ENCODE measurements at places on chromosomes 6 and 20. TPM values are rescaled to one million over a fixed set of nuclear protein-coding genes. Genes with fewer than 3 reads are reported as not detected.
A peak's percentile ranks its signal among the peaks of the same experiment; 100 is the strongest.

DNA sequence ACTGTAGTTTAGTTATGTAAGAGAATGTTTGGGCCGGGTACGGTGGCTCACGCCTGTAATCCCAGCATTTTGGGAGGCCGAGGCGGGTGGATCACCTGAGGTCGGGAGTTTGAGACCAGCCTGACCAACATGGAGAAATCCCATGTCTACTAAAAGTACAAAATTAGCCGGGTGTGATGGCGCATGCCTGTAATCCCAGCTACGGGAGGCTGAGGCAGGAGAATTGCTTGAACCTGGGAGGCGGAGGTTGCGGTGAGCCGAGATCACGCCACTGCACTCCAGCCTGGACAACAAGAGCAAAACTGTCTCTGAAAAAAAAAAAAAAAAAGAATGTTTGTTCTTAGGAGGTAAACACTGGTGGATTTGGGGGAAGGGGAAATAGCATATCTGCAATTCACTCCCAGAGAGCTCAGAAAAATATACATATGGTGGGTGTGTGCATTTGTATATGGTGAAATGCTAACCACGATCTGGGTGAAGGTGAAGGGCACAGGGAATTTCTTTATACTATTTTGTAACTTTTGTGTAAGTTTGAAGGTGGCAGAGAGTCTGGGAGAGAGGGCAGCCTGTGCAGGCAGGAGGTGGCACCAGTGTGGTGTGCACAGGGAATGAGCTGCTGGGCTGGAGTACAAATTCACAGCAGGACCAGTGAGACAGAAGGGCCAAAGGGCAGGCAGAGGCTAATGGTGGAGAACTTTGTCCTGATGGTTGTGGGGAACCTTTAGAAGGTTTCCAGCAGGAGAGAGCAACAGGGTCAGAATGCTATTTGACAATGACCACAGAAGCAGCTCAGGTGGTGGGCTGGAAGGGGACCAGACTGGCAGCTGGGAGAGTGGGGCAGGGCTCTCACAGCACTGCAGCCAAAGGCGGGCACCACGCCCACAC lies 42.4 kb downstream of the SSR1 start:
- no peak for DNase-seq

- DNase-seq = peak; percentile 44
Observed at GRCh38 chr6:129251669-129252376, 368.9 kb downstream of the LAMA2 start.

- no peak for DNase-seq
Observed at GRCh38 chr20:9053108-9053507, 15.8 kb upstream of the PLCB4 start.

DNA sequence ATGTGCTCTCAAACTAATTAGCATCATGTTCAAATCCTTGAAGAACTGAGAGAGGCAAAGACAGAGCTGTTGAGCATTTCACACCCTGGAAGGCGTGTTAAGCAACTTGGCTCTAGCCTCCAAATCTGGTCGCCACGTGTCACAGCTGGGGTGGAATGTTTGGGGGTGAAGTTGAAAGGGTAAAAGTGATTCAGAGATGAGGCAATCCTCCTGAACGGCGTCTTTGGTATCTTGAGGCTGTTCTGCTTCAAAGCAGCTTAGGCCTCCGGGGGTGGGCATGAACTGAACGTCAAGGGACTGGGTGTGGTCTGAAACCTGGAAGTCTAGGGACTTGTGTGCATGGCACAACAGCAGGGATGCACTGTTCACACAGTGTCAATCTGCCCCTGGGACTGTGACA lies 62.3 kb downstream of the TRAM2 start:
- DNase-seq = no peak

GRCh38 chr20:44008806-44009678 lies 94.4 kb downstream of the TOX2 start:
- no peak for DNase-seq

GRCh38 chr6:68114463-68115047 lies 520.5 kb upstream of the ADGRB3 start:
- DNase-seq = no peak

DNA sequence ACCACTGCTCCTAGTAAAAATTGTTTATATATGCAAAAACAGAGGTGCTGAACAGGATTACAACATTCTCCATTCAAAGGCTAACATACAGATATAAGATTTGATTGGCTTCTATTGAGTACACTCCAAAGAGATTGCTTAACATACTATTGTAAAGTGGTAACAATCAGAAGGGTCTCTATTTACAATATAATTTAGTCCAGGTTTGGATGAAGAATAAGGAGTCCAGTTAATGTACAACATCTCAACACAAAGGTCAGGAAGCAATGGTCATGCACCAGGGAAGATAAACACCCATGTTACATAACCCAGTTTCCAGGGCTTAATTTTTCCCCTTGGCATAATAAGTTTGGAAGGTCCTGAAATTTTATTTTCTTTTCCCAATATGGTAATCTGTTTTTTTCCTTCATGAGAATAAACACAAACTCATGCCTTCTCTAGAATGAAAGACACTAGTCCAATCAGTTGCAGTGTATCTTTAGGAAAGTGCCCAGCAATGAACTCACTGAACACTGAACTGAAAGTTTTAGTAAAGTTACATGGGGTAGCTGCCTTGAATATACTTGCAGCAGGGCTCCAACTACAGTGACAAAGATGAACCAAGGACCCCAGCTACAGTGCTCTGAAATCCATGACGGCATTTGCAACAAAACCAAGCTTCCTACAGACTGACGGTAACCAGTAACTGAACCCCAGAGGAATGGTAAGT lies 255.3 kb upstream of the GJE1 start:
- DNase-seq = no peak

- no peak for DNase-seq
Observed at GRCh38 chr6:152100183-152100618, 292.7 kb downstream of the ESR1 start.

GRCh38 chr6:159959976-159960384 lies 8.9 kb upstream of the IGF2R start:
- no peak for DNase-seq

- DNase-seq = no peak
Observed at GRCh38 chr20:15792855-15793254, 780.4 kb downstream of the KIF16B start.

DNA sequence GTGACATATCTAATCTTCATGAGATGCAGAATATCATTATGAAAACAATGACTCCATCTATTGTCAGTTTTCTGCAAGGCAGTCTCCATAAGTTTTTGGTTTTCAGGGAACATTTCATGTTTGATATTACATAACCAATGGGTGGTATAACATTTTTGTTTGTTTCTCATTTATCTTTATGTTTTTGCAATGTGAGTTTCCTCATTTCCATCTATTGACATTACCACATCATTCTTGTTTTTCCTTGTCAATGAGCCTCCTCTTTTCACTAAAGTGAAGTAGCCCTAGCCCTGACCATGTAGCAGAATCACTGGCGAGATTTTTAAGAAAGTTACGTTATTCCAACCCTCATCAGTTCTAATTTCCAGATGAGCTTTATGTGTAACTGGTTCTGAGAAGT lies 4.4 kb downstream of the EFHC1 start:
- DNase-seq = no peak

DNA sequence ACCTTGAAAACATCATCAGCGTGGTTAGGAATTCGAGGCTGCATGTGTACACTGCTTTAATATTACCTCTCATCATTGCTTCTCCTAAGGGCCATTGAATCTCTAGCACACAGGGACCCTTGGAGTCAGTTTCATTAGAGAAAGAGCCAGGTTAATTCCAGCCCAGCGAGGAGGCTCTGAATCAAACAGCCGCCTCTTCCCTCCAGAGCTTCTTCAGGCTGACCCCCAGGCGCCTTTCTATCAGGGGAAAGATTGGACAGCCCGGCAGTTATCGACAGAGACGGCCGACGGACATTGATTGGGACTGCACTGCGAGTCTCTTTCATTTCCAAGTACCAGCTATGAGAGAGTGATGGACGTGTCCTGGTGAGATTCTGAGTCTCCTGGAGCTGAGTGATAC lies 159.2 kb downstream of the ANKRD60 start:
- DNase-seq = no peak

- no peak for DNase-seq
Observed at GRCh38 chr6:51927450-51927849, 160.0 kb downstream of the PKHD1 start.

- DNase-seq = no peak
Observed at GRCh38 chr6:6812427-6812826, 223.9 kb downstream of the LY86 start.

- DNase-seq = no peak
Observed at GRCh38 chr20:6040540-6040939, 13.3 kb downstream of the LRRN4 start.

- DNase-seq = no peak
Observed at GRCh38 chr20:4026093-4026601, 10.8 kb upstream of the RNF24 start.

- DNase-seq = no peak
Observed at GRCh38 chr20:58731192-58731591, 38.6 kb downstream of the NPEPL1 start.

DNA sequence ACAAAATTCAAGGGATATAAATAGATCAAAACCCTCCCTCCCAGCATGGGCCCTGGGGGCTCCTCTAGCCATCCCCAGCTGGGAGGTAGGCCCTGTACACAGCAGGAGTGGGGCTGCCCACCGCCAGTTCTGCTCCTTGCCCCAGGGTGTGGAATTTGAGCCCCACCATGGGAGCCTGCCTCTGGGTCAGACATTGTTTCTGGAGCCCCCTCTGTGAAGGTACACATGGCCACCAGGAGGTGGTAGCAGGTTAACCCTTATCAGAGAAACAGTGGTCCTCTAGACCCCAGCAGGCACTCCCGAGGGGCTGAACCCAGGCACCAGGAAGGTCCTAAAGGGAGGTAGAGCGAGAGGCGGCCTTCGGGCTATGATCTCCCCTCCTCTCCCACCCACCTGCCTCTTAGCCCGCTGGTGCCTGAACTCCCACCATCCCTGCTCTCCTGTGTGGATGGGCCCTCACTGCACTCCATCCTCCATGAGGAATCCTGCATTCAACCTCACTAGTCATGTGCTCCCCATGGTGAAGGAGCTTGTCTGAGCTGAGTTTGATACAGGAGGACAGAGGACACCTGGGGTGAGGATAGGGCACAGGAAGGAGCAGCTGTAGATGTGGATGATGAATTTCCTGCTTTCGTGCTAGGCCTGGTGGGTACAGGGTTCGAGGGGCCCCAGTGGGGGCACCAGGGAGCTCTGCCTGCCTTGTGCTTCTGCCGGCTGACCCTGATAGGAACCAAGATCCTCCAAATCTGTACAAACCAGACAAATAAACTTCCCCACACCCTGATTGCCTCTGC lies 114.9 kb downstream of the GRM4 start:
- DNase-seq = no peak

DNA sequence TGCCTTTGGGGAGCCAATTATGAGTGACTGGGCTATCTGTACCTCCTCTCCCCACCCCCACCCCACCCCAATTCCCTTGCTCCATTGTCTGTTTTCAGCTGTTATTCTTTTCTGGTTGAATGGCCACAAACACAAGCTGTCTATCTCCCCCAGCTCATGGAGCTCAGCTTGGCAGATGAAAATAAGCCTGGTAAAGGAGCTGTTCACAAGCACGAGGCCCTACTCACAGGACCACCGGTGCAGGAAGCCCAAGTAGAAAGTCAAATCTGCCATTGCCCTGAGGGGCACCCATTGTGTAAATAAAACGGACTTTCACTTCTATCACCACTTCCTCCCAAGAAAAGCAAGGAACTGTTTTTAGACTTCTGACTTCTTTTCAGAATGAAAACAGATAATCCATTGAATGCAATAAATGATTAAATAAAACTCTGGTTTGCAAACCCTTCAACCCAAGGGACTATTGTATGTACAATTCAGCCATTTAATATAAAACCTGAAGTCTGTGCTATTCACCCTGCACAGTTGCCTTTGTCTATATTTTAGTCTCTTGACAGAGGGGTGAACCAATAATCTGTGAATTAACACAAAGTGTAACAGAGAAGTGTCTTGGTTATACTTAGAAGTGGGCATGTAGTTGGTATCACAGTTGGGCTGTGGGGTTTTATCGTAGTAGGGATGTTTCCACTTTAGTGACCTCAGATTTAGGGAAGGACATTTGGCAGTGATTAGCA lies 27.7 kb downstream of the RIPOR2 start:
- DNase-seq = no peak

DNA sequence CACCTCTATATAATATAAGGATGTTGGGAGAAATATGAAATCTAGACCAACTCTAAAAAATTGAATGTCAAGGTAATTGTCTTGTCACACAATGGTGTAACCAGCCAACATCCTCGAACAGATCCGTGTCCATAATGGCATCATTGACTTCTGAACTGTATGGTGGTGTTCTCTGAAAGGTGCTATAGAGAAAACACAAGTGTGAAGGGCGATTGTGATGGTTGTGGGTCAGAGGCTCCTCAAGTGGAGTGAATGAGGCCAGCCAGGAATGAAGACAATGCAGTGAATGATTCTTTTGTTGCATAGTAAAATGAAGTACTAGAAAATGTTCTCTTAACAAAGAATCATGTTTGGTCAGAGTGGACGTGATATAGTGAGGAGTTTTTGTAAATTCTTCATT lies 58.3 kb downstream of the CARMIL1 start:
- no peak for DNase-seq

DNA sequence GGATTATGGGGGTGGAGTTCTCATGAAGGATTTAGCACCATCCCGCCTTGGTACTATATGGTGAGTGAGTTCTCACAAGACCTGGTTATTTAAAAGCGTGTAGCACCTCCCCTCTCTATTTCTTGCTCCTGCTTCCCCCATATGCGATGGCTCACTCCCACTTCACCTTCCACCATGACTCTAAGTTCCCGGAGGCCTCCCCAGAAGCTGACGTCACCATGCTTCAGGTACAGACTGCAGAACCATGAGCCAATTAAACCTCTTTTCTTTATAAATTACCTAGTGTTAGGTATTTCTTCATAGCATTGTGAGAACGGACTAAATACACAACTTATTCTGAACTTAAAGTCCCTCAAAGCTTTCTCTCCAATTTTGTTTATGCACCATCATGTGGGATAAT lies 163.4 kb upstream of the BMP5 start:
- DNase-seq = no peak

GRCh38 chr6:162211022-162211421 lies 516.5 kb downstream of the PRKN start:
- no peak for DNase-seq

GRCh38 chr20:22285555-22285954 lies 298.8 kb downstream of the FOXA2 start:
- DNase-seq = no peak

DNA sequence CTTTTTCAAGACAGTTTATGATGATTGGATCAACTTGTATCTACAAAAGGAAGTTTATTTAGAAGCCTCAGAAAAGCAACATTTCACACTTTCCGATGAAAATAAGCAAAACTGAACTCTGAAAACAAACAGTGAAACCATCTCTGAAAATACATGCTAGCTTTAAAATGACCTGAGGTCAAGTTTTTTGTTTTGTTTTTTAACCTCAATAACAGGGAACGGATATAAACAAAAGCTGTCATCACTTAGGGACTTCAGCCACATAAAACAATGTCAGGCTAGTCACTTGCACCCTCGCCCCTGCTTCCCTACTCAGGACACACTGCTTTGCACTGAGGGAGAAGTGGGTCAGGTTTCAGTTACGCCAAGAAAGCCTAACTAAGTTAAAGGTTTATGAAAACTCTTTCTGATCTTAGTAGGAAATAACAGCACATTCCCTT lies 11.6 kb downstream of the BACH2 start:
- no peak for DNase-seq

Gene SPATA25
- total RNA-seq = 1.9 TPM

Gene E2F1
- 68.8 TPM for total RNA-seq

Gene FUT9
- total RNA-seq = not detected

Gene NRN1
- total RNA-seq = 0.24 TPM

Gene PRPH2
- total RNA-seq = not detected

Gene HMGCLL1
- not detected for total RNA-seq

Gene C6orf132
- total RNA-seq = 0.16 TPM

Gene CST3
- total RNA-seq = 3.0 TPM

Gene MYLK2
- total RNA-seq = 0.24 TPM

Gene SLC17A3
- not detected for total RNA-seq

Gene UCKL1
- 36.2 TPM for total RNA-seq

Gene ECT2L
- not detected for total RNA-seq

Data from CD8-positive, alpha-beta memory T cell (primary cell).